KBM-7 (cell line): ENCODE measurements at places on chromosomes 2 and 18.

GRCh38 chr2:52861596-52861995 is 906.0 kb upstream of the CHAC2 start:
- DNase-seq: no peak

DNA sequence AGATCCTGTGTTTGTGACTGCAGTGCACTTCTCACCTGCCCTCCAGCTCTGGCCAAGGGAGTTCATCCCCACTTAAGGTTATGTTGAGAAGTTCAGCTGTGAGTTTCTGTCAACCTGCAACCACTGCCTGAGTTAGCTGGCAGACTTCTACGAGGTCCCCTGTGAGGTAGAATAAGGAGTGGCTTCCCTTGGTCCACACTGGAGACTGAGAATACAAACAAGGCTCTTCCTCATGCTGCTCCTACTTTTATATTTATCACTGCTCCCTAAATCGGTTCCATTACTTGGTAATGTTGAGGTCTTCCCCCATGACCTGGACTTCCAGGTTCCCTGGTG is 353.2 kb upstream of the CWC22 start:
- no peak for DNase-seq

GRCh38 chr18:46621871-46622270 is 35.1 kb downstream of the LOXHD1 start:
- no peak for DNase-seq

GRCh38 chr2:205047273-205047839 is 502.1 kb downstream of the PARD3B start:
- DNase-seq: no peak

DNA sequence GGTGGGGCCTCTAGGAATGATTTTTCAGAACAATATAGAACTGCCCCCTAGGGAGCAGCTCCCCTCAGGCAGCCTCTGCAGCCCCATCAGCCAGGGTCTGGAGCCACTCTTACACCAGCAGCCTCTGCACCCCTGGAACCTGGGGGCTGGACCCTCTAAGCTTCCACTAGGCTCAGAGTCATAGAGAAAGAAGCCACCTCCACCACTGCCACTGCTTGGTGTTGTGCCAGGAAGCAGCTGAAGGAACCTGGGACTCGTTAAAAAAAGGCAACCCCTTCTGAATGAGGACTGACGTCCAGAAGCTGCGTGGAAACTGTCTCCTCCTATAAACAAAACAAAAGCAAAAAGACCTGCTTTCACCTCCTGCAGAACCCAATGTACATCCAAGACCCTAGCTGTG is 98.1 kb upstream of the HS6ST1 start:
- DNase-seq: no peak

GRCh38 chr2:15760232-15760910 is 168.7 kb downstream of the DDX1 start:
- no peak for DNase-seq

DNA sequence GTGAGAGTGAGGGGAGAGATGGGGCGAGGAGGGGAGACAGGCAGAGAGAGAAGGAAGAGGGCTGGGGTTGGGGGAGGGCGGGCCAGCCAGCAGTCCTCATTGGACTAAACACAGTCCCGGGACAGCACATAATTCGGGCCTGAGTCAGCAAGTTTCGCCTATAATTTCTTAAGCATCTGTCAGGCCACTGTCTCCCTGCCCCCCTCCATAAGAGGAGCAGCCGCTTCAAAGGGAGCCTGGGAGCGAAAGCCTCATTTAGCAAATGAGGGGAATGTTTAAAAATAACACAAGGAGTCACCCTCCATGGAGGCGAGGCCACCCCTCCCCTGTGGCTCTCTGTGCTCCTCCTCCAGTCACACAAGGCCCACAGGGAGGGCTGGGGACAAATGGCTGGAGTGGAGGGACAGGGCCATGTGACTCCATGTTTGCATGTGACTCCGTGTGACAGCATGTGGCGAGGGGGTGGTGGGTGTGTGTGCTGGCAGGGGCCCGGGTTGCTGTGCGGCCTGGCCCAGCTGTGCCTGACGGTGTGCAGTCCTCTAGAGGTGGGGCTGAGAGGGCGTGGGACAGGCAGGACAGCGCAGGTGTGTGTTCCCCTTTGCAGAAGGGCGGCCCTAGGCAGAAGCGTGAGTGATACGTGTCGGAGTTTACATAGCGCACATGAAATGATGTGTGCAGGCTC is 162.4 kb downstream of the CELF4 start:
- DNase-seq: no peak

DNA sequence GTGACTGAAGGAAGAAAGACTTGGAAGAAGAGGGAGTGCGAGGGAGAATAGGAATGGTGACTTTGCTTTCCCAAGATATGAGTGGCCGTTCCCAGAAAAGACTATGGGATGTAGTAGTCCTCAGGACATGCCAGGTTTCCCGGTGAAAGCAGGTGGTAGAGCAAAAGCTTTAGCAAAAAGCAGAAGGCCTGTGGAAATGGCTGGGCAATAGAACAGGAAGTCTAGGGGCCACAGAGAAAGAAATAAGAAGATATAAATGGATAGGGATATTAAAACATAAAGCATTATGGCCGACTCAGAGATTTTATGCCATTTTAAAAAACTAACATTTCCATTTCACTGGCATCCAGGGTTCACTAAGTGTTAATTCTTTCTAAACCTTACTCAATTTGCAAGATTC is 1.2 kb upstream of the SERPINB13 start:
- no peak for DNase-seq

DNA sequence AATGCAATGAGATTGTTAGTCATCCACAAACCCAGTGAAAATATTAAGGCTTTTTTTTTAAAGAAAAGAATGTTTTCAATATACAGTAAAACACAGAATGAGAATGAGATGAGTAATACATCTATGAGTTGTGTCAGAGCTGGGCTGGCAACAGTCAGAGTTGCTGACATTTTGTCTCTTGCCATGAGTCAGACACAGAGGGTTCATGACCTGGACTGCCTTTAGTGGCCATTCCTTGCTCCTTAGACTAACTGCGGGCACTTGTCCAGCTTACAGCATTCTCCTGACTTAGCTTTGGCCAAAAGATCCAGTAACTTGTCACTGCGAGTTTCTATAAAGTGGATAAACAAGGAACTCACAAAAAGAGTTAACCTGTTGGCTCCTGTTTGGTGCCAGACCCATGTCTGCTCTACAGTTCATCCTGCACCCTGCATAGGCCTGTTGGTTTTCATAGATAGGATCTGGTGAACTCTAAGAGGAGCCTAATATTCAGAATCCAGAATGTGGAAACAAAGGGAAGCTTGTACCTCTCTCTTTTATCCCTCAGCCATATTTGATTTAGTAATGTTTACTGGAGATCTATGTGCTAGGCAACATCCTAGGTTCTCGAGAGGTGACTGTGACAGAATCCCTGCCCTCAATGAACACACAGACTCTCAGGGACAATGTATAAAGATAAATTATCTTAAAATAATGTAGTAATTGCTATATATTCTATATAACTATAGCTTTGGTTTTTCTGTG is 391.5 kb upstream of the VWC2L start:
- DNase-seq: no peak

GRCh38 chr2:234032279-234032856 is 18.1 kb upstream of the SPP2 start:
- no peak for DNase-seq

GRCh38 chr2:235433860-235434259 is 60.0 kb upstream of the AGAP1 start:
- DNase-seq: peak; percentile 35
